ENCODE measurements at places on chromosomes 6 and 20. TPM values are rescaled to one million over a fixed set of nuclear protein-coding genes. Genes with fewer than 3 reads are reported as not detected.

C6orf163 gene
- 0.32 TPM for total RNA-seq

OARD1 gene
- total RNA-seq: 9.1 TPM

DEFB132 gene
- total RNA-seq: not detected

ELOVL4 gene
- 2.3 TPM for total RNA-seq

DEF6 gene
- under 0.01 TPM for total RNA-seq

PROKR2 gene
- under 0.01 TPM for total RNA-seq

ATXN1 gene
- total RNA-seq: 13.0 TPM

BTN1A1 gene
- total RNA-seq: not detected

TRIM15 gene
- not detected for total RNA-seq

GPX5 gene
- not detected for total RNA-seq

KIF6 gene
- not detected for total RNA-seq

KCNK15 gene
- total RNA-seq: under 0.01 TPM

MCCD1 gene
- total RNA-seq: not detected

SPATA2 gene
- 1.3 TPM for total RNA-seq

NR2E1 gene
- not detected for total RNA-seq

HLA-DOA gene
- total RNA-seq: not detected

PMEPA1 gene
- 19.2 TPM for total RNA-seq

TREM2 gene
- not detected for total RNA-seq

TAGAP gene
- not detected for total RNA-seq

DCDC2 gene
- 0.15 TPM for total RNA-seq

CLIC5 gene
- not detected for total RNA-seq

ADGRG6 gene
- total RNA-seq: 158 TPM

SIM1 gene
- total RNA-seq: under 0.01 TPM

SMLR1 gene
- total RNA-seq: not detected

XKR7 gene
- total RNA-seq: not detected

NKX2-4 gene
- total RNA-seq: not detected

ACAT2 gene
- 112 TPM for total RNA-seq

AARS2 gene
- total RNA-seq: 17.9 TPM

PERP gene
- total RNA-seq: 11.4 TPM

AAR2 gene
- total RNA-seq: 29.6 TPM

RAET1L gene
- total RNA-seq: not detected

FAM83C gene
- total RNA-seq: not detected

PRICKLE4 gene
- 1.5 TPM for total RNA-seq

COL12A1 gene
- 11.1 TPM for total RNA-seq

PABPC1L gene
- total RNA-seq: 2.9 TPM

MTCH1 gene
- 327 TPM for total RNA-seq

RBL1 gene
- total RNA-seq: 10.4 TPM

DLL1 gene
- total RNA-seq: 1.7 TPM

ADGB gene
- total RNA-seq: not detected

COX4I2 gene
- not detected for total RNA-seq

EEF1E1 gene
- 113 TPM for total RNA-seq

DUSP15 gene
- total RNA-seq: not detected

C20orf141 gene
- total RNA-seq: not detected

BMP6 gene
- 248 TPM for total RNA-seq

GSTA3 gene
- total RNA-seq: not detected

SRMS gene
- not detected for total RNA-seq

C20orf144 gene
- not detected for total RNA-seq

ZNF451 gene
- total RNA-seq: 63.8 TPM

FLRT3 gene
- under 0.01 TPM for total RNA-seq

WFDC5 gene
- not detected for total RNA-seq

MYO6 gene
- 23.9 TPM for total RNA-seq

MATN4 gene
- not detected for total RNA-seq

ZFP57 gene
- total RNA-seq: not detected
